Skeletal muscle cell (primary cell): ENCODE measurements at places on chromosomes 6 and 20.

DNA sequence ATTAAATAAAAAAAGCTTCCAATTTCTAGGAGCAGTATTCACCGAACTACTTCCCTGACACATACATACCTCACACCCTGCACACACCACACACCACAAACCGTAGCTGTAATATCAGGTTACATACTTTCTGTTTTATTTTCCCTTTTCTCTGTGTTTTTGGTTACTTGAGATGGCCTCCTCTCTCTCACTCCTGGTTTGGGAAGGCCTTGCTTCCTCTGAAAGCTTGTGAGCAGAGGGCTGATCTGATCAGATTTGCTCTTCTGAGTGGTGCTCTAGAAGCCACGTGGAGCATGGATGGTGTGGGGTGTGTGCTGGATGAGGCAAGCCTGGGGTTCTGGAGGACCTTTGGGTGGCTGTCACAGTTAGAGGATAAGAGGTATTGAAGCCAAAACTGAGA, 20.9 kb downstream of the UTRN start:
- DNase-seq, result no peak

- peak; percentile 53 for DNase-seq
These were observed 98.5 kb downstream of the HIVEP2 start for GRCh38 chr6:142846459-142846831.

DNA sequence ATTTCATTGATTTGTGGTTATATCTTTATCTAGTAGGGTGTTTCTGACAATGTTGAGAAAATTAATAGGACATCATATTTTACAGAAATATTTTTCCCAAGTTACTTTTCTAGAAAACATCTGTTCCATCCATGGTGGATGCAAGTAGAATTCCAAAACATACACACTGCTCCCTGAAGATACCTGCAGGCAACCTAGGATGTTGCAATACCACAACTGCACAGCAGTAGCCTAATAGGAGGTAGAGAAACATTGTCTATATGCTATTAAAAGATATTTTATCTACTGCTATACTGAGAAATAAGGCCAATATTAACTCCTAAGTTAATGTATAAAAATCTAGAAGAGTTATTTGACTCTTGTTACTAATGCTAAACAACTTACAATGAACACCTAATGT, 6.8 kb downstream of the ILRUN start:
- no peak for DNase-seq

DNA sequence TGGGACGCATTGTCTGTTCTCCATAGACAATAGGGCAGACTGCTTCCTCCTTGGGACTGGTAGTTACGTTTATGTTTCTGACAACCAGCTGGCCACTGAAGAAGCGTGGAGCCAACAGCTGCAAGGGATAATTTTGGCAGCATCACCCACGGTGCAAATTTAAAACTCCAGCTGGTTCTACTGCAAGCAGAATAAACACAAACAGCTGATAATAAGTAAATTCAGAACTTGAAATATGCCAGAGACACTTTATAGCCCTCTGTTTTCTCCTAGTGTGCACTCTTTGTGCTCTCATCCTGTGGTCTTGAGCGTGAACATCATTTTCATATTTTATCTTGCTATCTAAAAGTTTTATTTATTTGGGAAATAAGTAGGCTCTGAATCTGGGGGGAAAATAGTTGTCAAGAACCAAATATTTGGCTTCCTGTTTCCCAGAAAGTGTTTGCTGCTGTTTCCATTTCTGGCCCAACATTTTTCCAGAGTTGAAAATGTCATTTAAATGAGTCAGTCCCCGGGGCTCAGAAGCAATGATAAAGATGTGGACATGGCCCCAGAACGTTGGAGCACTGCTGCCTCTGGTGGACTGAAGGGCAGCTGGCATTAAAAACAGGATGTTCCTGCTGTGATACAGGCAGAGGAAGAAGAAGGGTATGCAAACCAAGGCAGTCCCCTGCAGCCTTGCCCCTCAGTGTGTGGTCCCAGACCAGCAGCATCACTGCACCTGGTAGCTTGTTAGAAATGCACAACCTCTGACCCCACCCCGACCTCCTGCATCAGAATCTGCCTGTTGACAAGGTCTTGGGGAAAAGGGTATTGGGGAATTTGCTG, 12.5 kb upstream of the THBD start:
- DNase-seq, result no peak

- DNase-seq, result peak; percentile 25
These were observed 25.1 kb downstream of the FKBP5 start for GRCh38 chr6:35663447-35664235.
